ENCODE measurements at places on chromosomes 2 and 18. TPM values are rescaled to one million over a fixed set of nuclear protein-coding genes. Genes with fewer than 3 reads are reported as not detected.

- H3K27me3 ChIP-seq = no peaks in the 10 kb centered on the region
- no peaks in the 10 kb centered on the region for H3K36me3 ChIP-seq
- H3K4me3 ChIP-seq = no peak overlapping the region
- H3K4me1 ChIP-seq = no peaks in the 10 kb centered on the region
Measured at GRCh38 chr2:190674966-190675650, 26.2 kb downstream of the NAB1 start.

FZD7 gene
- total RNA-seq = 17.6 TPM

DNA sequence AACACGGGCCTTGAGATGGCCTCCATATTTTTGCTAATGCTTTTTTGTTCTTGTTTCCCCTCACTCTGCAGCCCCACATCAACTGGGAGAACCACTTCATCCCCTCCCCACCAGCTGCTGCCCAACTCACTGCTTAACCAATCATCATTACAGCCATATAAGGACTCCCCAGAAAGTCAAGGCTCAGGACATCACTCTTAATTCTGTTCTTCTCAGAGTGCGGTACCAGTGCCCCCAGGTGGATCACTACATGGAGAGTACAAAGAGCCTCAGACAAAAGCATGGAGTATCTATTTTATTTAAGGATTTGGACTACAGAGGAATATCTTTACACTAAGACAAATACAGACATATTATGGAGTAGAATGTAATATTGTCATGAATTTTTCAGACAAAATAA lies 340.6 kb downstream of the PAX3 start:
- H3K4me3 ChIP-seq = no peak overlapping the region
- H3K27ac ChIP-seq = no peak overlapping the region
- no peaks in the 10 kb centered on the region for H3K36me3 ChIP-seq
- no peaks in the 10 kb centered on the region for H3K27me3 ChIP-seq
- no peak for DNase-seq

CDH2 gene
- total RNA-seq = 1.6 TPM

GRCh38 chr2:85889627-85890281 lies 964 bp upstream of the ST3GAL5 start:
- DNase-seq = peak; percentile 56
- peaks cover 35% of the 10 kb centered on the region for H3K27me3 ChIP-seq
- H3K36me3 ChIP-seq = no peaks in the 10 kb centered on the region
- H3K27ac ChIP-seq = peak overlapping the region; percentile 89
- H3K4me3 ChIP-seq = peak overlapping the region; percentile 73

CFAP65 gene
- total RNA-seq = 4.3 TPM

- H3K4me1 ChIP-seq = no peaks in the 10 kb centered on the region
- H3K27ac ChIP-seq = no peak overlapping the region
- no peaks in the 10 kb centered on the region for H3K27me3 ChIP-seq
- H3K36me3 ChIP-seq = no peaks in the 10 kb centered on the region
Measured at GRCh38 chr2:54194761-54195750, 61.0 kb downstream of the TSPYL6 start.

DNA sequence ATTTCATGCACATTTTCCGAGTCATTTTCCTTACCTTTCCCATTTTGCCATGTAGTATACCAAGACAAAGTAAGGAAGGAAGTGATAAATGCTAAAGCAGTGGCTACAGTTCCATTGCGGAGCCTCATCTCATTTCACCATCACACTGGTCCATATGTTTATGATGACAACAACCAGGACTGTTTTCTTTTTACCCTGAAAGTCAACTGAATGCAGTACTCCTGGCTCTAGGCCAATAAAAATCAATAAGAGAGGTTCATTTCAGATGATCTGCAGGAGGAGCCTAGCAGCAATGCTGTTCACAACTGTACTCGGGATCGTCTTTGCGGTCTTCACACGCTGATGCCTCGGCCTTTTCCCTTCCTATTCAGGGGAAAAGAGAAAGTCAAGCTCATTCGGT lies 4.7 kb downstream of the MGAT4A start:
- H3K27ac ChIP-seq = no peak overlapping the region
- H3K4me3 ChIP-seq = no peak overlapping the region
- H3K36me3 ChIP-seq = peaks cover 27% of the 10 kb centered on the region
- DNase-seq = no peak
- no peaks in the 10 kb centered on the region for H3K4me1 ChIP-seq

AQP12A gene
- not detected for total RNA-seq

- H3K4me3 ChIP-seq = no peak overlapping the region
- H3K27me3 ChIP-seq = no peaks in the 10 kb centered on the region
- no peaks in the 10 kb centered on the region for H3K4me1 ChIP-seq
- H3K36me3 ChIP-seq = no peaks in the 10 kb centered on the region
- no peak for DNase-seq
Measured at GRCh38 chr2:189933041-189933440, 129.5 kb downstream of the MSTN start.

DNA sequence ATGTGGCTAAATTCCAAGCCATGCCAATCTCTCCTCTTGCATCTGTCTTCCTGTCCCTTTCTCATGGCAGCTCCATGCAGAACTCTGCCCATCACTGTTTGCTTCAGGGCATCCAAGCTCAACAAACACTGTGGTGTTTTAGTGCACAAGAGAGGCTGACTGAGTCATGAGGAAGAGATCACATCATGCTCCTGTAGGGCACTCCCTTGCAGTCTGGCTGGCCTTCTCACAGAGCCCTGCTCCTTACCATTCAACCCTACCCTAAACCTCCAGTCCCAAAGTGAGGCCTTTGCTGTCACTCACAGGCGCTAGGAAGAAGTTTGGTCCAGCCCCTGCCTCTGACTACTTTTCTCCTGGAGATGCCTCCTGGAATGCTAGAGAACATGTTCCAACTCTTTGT lies 194.0 kb downstream of the LRATD1 start:
- H3K36me3 ChIP-seq = no peaks in the 10 kb centered on the region
- no peak overlapping the region for H3K27ac ChIP-seq
- H3K4me3 ChIP-seq = no peak overlapping the region

COLEC12 gene
- total RNA-seq = 32.9 TPM

All from left lung (tissue), 14 donors.